ENCODE measurements at places on chromosomes 1 and 21.

- DNase-seq, result no peak
These were observed 56.7 kb downstream of the SRSF11 start for GRCh38 chr1:70277875-70278274.

DNA sequence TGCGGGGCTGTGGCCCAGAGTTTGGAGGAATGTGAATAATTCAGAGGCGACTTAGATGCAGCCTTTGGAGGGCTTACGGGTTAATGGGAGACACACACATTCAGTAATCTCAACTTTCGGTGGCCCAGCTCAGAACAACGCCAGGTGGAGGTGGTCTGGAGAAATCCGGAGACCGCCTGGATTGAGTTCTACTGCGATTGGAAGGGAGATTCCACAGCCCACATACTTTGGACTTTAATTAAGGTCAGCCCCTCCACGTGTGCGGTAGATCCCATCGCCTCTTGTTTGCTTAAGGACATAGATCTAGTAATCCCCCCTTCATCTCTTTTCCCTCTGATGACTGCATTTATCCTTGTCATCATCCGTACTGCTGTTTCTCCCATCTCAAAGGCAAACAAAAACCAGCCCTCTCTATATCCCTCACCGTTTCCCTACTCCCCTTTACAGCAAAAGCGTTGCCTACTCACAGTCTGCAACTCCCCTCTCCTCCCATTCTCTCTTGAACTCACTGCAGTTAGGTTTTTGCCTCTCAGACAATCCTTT lies 720 bp upstream of the BSDC1 start:
- no peak for DNase-seq

- peak; percentile 10 for DNase-seq
These were observed 45.6 kb upstream of the RBM34 start for GRCh38 chr1:235206533-235207208.

GRCh38 chr21:45335151-45335760 lies 47.6 kb upstream of the POFUT2 start:
- no peak for DNase-seq

DNA sequence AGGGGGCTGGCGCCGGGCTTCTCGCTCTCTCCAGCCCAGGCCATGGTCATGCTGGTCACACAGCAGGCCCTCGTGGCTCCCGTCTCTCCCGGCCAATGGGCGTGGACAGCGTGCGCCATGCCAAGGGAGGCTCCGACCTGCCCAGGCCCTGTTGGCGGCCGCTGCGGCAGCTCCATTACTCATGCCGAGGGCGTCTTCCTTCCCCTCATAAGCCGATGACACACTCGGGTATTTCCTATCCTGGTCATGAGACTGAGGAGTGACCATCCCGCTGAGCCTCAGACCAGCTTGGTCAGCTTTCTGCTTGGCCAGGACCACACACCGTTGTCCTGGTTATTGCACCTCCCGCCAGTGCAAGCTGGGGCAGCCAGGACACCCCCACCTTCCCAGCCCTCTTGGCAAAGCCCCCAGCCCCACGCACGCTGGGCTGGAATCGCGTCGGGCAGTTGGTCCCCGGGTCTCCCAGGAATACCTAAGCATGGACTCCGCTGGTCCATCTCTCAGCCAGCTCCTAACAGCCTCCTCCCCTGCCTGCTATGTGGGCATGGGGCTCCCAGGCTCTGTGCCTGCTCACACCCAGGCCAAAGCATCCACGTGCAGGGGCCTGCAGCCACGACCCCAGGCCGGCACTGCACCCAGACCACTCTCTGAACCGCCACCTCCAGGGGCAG lies 49.8 kb downstream of the ARHGEF16 start:
- DNase-seq, result peak; percentile 97

DNA sequence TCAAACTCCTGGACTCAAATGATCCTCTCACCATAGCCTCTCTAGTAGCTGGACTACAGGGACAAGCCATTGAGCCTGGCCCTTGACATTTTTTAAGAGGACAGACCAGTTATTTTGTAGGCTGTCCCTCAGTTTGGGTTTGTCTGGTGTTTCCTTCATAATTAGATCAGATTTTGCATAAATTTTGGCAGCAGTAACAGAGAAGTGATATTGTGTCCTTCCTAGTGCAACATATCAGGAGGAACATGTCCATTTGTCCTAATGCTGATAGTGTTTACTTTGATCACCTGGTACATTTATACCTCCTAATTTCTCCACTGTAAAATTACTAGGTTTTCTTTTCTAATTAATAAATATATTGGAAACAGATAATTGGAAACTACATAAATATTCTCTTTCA lies 5.9 kb upstream of the NID1 start:
- no peak for DNase-seq

DNA sequence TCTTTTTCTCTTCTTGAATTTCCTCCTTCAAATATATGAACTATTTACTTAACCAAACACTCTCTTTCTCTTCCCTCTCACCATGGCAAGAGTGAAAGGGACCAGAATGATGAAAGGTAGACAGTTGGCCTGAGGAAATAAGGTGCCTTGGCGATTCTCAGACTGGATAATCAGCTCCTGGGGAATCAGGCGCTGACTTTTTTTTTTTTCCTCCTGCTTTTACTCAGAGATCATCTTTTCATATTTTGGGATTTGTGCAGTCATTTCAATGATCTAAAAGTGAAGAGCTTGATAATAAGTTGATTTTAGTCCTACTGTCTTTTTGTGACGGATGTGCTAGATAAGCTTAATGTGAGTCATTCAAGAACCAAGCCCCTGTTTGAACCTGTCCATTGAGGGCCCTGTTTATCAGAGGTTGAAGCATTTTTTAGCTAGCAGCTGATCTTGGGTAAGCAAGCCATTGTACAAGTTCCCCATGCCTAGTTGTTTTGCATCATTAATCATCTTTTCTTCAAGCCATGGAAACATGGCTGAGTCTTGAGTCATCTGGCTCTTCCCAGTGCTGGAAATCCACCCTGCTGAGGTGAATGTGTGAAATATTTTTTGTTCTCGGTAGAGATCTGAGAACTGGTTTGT lies 40.8 kb downstream of the ITSN1 start:
- DNase-seq, result peak; percentile 86

- no peak for DNase-seq
These were observed 12.3 kb downstream of the TAL1 start for GRCh38 chr1:47219590-47220220.

GRCh38 chr1:192729500-192729899 lies 79.3 kb upstream of the RGS2 start:
- DNase-seq, result no peak

DNA sequence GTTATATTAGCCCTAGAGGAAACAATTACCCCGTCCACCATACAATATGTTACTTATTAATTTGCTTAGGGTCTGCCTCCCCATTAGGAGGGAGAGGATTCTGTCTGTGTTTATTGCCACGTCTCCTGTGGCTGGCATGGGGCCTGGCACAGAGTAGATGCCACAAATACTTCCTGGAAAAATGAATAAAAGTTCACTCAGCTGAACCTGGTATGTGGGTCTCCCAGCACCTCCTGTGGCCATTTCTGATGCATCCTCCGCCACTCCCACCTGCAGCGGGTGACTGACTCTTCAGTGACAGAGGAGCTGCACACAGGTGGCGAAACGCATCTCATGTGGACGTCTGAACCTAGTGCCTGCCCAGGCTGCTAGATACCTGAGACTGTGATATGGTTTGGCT lies 112.7 kb downstream of the CLIC6 start:
- no peak for DNase-seq

DNA sequence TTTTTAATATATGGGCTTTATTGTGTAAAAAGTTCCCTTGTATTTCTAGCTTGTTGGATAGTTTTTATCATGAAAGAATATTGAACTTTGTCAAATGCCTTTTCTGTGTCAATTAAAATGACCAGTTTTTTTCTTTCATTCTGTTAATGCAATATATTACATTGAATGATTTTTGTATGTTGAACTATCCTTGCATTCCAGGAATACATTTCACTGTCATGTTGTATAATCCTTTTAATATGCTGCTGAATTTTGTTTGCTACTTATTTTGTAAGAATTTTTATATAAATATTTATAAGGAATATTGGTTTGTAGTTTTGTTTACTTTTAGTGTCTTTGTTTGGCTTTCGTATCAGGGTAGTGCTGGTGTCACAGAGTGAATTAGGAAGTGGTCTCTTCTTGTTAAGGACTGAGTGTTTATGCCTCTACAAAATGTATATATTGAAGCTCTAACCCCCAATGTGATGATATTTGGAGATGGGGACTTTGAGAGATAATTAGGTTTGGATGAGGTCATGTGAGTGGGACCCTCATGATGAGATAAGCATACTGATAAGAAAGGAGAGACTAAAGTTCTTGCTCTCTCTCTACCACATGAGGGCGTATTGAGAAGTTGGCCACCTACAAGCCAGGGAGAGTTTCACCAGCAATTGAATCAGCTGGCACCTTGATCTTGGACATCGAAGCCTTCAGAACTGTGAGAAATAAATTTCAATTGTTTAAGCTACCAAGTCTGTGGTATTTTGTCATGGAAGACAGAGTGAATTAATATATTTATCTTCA lies 12.0 kb upstream of the SLAMF6 start:
- DNase-seq, result no peak

DNA sequence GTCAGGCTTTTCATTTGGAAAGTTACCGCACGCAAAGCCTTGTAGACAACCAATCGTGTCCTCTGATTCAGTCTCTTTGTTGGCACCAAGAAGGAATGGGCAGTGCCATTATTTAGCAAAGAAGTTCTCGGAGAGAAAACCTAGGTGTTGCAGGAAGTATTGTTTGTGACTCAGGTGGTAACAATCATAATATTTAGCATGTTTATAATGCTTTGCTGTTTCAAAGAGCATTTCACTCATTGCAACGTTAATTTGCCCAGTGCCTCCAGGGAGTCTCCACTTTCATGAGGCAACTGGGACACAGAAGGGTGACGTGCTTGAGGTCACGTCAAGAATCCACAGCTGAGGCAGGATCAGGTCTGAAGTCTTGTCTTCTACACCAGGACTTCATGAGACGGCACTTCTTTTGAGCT lies 31.4 kb downstream of the STPG1 start:
- no peak for DNase-seq

GRCh38 chr1:30046751-30047150 lies 676.6 kb downstream of the MATN1 start:
- no peak for DNase-seq

DNA sequence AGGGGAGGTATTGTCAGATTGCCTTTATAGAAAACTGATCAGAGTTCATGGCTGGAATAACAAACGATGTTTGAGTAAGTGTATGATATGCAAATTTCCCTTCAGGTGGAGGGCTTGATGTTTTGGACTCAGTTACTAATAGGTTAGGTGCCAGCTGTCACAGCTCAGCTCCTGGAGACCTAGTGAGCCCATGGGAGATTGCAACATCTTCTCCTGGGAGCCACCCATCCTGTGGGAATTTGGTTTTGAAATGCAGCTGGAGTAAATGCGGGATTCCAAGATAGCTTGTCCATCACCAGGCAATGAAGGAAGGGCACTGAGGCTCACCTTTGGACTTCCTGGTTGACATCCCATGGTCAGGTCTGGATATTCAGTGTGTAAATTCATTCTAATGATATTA lies 211.4 kb upstream of the NRIP1 start:
- DNase-seq, result no peak

DNA sequence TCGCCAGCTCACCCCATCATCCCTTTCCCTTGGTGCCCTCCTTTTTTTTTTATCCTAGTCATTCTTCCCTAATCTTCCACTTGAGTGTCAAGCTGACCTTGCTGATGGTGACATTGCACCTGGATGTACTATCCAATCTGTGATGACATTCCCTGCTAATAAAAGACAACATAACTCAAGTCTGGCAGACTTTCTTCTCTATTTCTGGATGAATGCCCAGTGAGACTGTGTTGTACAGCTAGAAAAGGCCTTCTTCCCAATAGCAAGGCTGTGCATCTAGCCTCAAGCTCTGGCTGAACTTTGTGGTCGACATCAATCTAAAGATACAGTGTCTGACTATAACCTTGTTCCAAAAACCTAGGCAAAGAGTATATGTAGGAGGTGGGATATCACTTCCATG lies 6.4 kb downstream of the IL24 start:
- no peak for DNase-seq

GRCh38 chr1:117585086-117585485 lies 20.8 kb upstream of the TENT5C start:
- no peak for DNase-seq

- peak; percentile 85 for DNase-seq
These were observed 89.6 kb upstream of the EDN2 start for GRCh38 chr1:41573785-41574713.

DNA sequence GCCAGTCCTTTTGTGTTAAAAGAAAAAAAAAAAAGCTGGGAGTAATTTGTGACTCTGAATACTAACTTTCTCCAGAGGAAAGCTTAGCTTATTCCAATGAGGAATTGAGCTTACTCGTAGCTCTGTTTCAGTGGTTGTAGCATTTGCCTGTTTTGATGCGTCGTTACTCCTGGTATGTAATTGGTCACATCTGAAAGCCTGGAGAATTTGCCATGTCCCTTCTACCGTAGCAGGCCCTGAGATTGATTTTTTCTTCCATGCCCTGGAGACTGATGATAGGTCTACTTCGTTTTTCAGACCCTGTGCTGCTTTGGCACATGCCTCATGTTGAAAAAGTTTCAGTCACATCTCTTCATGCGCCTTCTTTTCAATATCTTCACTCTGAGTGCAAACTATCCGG lies 1103.0 kb downstream of the PLA2G4A start:
- DNase-seq, result no peak

- DNase-seq, result peak; percentile 95
These were observed at the start of gene RNF207 for GRCh38 chr1:6205849-6206519. RNF207 (plus strand) TSS chr1:6206119; CDS start chr1:6206536, 417 bp downstream.

- DNase-seq, result no peak
These were observed 64.0 kb downstream of the NENF start for GRCh38 chr1:212496682-212497081.

GRCh38 chr1:24744911-24745710 lies at the start of gene CLIC4:
CLIC4 (plus strand) TSS chr1:24745447; CDS start chr1:24745554, 107 bp downstream.
- peak; percentile 99 for DNase-seq

- DNase-seq, result peak; percentile 34
These were observed 836 bp upstream of the FBLIM1 start for GRCh38 chr1:15757575-15758342.

DNA sequence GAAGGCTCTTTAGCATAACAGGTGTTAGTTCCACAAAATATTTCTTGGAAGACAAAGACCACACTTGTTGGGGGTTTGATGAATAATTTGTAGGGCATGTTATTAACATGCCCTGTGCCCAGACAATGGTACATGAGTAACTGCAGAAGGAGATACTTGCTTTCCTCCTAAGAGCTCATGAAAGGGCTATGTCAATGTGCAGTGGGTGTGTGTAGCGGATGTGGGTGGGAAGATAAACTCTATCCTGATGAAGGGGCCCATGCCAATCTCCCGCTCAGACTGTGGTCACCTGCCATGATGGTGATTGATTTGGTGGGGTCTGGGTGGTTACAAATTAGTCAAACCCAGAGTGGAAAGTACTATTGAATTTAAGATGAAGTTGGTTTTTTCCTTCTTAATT lies 69.8 kb upstream of the DNAH14 start:
- DNase-seq, result no peak
